CD8-positive, alpha-beta memory T cell (primary cell): ENCODE measurements at places on chromosomes 3 and 15.
A peak's percentile ranks its signal among the peaks of the same experiment; 100 is the strongest.

- no peak for DNase-seq
These were observed 95.7 kb upstream of the MCTP2 start for GRCh38 chr15:94135486-94136147.

DNA sequence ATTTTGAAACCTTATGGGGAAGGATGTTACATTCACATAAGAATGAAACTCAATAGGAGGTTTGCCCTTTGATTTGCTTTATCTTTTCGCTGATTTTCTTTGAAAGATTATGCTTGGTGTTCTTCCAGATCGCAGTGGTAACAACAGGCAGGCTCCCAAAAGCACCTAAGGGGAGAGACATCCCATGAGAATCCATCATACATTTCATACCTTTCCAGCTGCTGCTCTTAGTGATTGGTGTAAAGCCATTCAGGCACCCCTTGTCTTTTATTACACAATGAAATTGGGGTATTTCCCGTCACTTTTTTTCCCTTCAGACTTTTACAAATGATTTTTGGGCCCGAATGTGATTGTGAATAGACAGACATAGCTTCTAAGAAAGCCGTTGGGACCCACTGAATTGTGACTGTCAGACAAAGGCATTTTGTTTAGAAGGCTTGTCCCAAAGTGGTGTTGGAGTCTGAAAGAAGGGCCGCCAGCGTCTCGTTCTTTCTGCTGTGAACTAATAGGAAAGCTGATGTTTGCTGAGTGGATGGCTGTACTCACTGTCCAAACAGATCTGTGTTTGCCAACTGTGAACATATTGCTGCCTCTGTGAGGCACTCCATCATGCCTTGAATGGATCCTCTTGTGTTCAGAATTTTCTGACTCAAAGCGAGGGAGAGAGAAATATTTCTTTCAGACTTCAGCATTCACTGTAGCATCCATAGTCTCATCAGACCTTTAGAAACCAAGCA is 164.3 kb downstream of the FNDC3B start:
- DNase-seq, result no peak

GRCh38 chr3:3200632-3201212 is 21.2 kb upstream of the CRBN start:
- DNase-seq, result peak; percentile 21

- DNase-seq, result no peak
These were observed 9.0 kb upstream of the KLF13 start for GRCh38 chr15:31317421-31318327.

- DNase-seq, result peak; percentile 62
These were observed 23.5 kb downstream of the ZNF80 start for GRCh38 chr3:114213627-114214541.

GRCh38 chr15:82177291-82178010 is 85.1 kb downstream of the EFL1 start:
- no peak for DNase-seq

- DNase-seq, result no peak
These were observed 4.2 kb downstream of the CAPN3 start for GRCh38 chr15:42363487-42363886.

GRCh38 chr15:98957655-98958054 is 49.9 kb downstream of the PGPEP1L start:
- no peak for DNase-seq
